ENCODE measurements at places on chromosomes 16 and 17.

DNA sequence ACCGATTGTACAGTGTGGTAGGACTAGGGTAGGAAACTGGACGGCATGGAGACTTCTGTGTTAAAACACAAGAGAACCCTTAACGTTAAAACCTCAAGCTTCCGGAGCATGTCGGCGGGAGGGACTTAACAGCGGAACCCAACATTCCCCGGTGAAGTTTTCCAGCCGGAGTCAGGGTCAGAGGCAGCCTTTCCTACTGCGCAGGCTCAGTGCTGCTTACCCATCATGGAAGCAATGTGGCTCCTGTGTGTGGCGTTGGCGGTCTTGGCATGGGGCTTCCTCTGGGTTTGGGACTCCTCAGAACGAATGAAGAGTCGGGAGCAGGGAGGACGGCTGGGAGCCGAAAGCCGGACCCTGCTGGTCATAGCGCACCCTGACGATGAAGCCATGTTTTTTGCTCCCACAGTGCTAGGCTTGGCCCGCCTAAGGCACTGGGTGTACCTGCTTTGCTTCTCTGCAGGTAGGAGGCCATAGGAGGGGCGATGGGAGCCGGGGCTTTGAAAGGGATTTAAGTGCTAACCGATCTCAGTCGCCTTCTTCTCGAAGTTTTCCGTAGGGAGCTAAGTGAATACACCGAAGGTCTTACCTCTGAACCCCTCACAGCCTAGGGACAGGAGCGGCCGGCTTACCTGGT, at the start of gene PIGL:
PIGL (plus strand) TSS at position 209 of the 634 bp plus-strand sequence; CDS start at position 226, 17 bp downstream.
- peak; percentile 94 for DNase-seq

GRCh38 chr16:86823888-86824671, 245.7 kb downstream of the FOXL1 start:
- DNase-seq = peak; percentile 64

- DNase-seq = peak; percentile 80
Observed at GRCh38 chr16:1772908-1773702, at the start of gene MRPS34. MRPS34 (minus strand) TSS chr16:1773134; CDS start chr16:1773119, 15 bp downstream.

GRCh38 chr16:12206098-12206748, 229.7 kb downstream of the SNX29 start:
- no peak for DNase-seq

GRCh38 chr17:6787081-6787693, 11.2 kb downstream of the FBXO39 start:
- DNase-seq = no peak

DNA sequence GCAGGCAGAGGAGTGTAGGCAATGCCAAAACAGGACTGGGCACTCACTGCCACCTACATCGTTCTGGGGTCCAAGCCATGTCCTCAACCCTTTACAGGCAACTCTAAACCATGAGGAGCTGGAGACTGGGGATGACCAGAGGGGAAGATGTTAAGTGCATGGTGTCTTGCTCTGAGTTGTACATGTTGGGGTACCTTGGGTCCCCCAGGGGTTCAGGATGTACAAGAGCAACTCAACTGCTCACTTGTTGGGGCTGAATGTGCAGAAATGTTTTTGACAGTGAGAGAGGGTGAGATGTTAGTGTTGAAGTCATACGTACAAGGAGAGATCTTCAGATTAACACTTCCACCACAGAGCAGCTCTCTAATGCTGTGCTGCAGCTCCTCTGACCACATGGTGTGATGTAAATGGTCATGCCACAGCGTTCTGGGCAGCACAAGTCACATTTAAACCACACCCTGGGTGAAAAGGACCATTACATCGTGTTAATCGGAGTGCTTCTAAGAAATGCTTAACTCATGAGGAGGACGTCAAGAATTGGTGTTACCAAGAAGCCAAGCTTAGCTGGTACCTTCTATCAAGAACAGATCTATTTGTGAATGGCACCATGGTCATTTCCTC, 2.4 kb downstream of the CCL18 start:
- no peak for DNase-seq

- no peak for DNase-seq
Observed at GRCh38 chr17:77742579-77742978, 215.9 kb upstream of the TNRC6C start.

GRCh38 chr16:87958632-87959031, 7.4 kb downstream of the BANP start:
- no peak for DNase-seq

- no peak for DNase-seq
Observed at GRCh38 chr17:48584223-48584741, 5.8 kb downstream of the HOXB3 start.

DNA sequence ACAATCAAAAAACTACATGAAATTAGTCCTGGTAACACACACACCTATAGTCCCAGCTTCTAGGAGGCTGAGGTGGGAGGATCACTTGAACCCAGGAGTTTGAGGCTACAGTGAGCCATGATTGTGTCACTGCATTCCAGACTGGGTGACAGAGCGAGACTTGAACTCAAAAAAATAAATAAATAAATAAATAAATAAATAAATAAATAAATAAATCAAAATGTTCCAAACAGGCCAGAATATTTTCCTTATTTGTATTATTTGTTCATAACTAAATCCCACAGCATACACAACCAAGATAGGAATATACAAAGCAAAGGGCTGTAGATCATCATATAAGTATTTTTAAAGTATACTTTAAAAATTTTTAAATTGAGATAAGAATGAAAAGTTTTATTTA, 537.2 kb upstream of the CDH8 start:
- DNase-seq = no peak

GRCh38 chr17:42337442-42337841, 49.1 kb downstream of the STAT5A start:
- no peak for DNase-seq

DNA sequence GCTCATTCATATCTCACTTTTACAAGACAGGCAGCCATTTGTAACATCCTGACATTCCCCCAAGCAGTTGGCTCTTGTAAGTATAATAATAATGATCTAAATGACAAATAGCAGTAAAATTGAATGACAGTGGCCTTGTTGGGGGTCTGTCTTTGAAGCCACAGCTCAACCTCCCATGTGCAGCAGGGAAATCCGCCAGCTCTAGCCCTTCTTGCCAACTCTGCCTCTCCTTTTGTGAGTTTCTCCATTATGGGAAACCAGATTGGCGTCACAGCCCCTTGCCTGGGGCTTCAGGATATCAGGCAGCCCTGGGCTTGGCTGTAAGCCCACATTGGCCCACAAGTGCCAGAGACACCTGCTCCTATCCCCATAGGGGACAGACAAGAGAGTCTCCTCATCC, 70.4 kb upstream of the CACNG5 start:
- DNase-seq = no peak

DNA sequence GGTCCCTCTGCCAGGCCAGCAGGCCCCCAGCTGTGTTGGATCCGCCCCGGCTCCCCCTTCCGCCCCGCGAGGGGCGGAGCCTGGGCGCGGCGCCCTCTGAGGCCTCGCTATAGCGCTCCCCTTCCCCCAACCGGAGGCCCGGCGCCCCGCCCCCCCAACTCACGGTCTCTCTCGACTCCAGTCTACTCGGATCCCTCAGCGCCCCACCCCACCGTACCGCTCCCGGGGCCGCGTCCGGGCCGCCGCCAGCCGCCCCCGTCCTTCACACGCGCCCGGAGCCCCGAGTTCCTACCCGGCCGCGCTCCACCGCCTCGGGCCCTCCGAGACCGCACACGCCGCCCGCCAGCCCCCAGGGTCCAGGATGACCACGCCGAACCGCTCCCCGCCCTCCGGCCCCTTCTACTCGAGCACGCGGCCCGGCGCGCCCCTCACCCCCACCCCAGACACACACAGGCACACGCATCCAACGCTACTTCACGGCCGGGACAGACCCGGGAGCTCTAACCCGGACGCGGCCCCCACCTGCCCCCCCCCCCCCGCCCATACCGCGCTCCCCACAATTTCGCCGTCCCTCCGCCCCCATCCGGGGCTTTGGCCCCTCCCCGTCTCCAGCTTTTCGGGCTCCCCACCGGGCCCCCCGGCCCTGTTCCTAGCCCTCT, 1.4 kb downstream of the PHF23 start:
- peak; percentile 66 for DNase-seq

GRCh38 chr16:10548404-10548803, 32.0 kb downstream of the EMP2 start:
- no peak for DNase-seq

DNA sequence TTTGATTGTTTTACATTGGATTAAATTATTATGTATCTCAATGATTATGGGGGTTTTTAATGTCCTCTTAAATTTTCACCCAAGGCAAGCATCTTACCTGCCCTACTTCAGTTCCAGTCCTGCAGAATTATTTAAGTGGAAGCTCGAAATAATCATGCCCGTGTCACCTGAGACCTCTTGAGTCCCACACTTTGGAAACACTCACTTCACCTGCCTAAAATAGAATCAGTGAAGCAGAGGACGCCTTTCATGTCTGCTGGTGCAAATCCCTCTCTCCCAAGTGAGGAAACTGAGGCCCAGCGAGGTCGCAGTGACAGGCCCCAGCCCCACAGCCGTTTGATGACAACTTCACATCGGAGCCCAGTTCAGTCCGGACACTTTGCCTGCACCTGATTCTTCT, 284.6 kb downstream of the C16orf95 start:
- DNase-seq = no peak
